Psoas muscle (tissue), 8 donors: ENCODE measurements at places on chromosomes 2 and 18.

DNA sequence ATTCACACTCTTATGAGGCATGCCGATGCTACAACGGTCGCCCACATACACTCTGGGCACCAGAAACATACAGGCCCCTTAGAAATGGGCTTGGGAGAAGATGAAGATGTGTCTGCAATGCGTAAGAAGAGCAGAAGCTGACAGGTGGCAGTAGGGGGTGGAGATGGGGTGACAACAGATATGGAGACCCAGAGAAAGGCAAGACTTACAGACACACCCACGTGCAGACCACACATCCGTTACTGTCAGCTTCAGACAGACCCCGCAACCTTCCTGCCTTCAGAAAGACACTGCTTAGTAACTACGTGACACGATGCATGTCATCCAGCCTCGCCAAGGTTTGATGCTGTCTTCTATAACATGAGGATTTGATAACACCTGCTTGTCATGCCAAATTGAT is 89.5 kb downstream of the ZFP36L2 start:
- no peak for DNase-seq

DNA sequence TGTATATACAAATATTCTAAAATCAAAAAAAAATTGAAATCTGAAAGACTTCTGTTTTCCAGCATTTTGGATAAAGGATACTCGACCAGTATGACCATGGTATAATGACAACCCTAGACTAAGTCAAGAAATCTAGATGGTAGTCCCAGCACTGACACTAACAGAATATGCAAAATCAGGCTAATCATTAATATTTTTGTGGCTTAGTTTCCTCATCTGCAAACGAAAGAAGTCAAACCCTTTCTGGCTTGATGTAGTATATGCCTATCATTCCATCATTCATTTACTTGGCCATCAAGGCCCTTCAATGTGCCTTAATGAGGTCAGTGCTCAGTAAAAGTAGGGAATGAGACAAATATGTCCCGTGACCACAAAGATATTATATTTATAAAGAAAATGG is 83.5 kb downstream of the NCKAP5 start:
- DNase-seq, result no peak

GRCh38 chr2:231360881-231361371 is 34.6 kb upstream of the B3GNT7 start:
- no peak for DNase-seq

DNA sequence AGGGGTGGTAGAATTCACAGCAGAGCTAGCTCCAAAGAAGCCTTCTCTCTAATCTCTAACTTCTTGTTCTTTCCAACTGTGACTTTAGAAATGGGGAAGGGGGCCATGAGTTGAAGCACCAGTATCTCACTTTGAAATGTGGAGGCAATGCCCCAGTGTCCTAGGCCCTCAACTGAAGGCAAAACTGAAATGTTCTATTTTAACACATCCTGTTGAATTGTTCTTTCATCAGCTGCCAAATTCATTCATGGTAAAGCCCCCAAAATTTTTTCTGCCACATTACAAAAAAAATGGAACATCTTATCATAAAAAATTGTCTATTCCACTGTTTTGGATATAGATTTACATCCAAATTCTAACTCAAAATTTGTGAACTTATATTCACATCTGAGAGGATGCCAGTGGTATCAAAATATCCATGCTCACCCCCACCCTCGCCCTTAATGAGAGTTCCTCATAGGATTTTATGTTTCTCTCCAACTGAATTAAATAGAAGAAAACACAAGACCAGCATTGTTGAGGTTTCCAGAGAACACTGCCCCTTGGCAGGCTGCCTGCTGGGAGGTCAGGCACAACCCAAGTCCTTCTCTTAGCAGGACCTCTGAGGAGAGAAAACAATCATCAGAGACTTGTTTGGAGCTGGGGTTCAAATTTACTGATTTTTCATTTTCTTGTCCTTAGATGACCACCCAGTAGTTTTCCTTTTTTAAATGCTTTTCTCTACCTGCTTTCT is 147.4 kb upstream of the PGAP1 start:
- DNase-seq, result peak; percentile 60

- peak; percentile 36 for DNase-seq
Measured at GRCh38 chr18:13112982-13113381, 105.6 kb upstream of the LDLRAD4 start.

DNA sequence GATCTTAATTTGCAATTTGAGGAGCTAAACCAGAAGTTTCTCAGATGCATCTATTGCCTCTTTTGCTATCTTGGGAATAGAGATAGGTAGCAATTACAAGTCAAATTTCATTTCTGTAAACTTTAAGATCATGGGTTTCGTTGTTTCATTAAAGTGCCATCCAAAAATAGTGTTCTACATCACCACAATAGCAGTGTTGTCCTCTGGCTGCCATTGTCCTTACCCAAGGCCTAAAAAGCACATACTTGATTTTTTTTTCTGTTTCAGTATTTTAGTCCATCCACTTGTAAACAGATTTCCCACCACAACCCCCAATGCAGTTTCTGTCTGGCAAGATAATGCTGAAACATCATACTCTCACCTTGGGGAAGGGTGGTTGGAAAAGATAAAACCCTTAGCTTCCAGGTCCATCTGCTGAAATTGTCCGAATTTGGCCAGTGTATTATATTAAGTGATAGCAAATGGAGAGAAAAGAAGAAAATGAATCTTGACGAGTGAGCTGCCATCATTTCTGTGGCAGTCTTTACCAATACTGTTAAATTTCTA is 136.2 kb downstream of the LCLAT1 start:
- no peak for DNase-seq

DNA sequence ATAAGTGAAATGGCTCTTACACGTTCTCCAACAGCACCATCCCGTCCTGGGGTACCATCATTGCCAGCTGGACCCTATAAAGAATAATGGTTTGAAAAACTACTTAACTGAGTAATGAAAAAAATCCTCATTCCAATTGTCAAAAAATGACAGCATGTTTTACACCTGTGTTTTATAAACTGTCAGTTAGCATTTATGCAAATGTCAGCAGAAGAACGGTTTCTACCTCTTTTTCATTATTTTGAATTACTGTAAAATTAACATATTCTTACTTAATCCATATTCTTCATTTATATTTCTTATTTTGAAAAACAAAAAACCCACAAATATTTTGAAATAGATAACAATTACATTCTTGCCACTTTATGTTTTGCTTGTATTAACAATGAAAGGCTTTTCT is 74.0 kb downstream of the COL3A1 start:
- DNase-seq, result no peak

DNA sequence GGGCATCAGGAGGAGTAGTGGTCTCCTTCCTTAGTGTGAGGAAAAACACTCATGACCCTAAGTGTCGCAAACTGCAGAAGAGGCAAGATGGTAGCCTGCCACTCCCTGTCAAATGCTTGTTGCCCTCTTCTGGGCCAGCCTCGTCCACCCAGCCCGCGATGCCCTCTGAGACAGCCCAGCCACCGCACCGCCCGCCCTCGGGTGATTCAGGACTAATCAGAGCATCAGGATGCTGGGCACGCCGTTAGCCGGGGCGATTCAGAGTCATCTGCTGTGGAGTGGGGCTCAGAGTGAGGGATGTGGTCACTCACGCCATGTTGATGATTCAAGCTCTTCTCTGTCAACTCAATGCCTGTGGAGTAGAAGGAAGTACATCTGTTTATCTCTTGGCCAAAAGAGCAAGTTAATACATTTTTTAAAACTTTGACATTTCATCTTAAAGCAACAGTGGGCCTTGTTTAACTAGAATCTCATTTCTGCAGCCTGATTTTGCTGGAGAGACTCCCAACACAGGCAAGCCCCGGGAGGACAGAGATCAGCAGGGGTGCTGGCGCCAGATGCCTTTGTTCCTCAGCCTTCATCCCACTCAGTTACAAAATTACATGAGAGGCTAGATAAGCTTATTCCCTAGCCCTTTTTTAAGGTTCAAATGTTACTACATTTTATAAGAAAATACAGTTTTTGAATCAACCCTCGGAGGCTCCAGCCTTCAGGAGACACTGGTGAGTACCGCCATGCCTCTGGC is 79.0 kb downstream of the TMEM18 start:
- no peak for DNase-seq

DNA sequence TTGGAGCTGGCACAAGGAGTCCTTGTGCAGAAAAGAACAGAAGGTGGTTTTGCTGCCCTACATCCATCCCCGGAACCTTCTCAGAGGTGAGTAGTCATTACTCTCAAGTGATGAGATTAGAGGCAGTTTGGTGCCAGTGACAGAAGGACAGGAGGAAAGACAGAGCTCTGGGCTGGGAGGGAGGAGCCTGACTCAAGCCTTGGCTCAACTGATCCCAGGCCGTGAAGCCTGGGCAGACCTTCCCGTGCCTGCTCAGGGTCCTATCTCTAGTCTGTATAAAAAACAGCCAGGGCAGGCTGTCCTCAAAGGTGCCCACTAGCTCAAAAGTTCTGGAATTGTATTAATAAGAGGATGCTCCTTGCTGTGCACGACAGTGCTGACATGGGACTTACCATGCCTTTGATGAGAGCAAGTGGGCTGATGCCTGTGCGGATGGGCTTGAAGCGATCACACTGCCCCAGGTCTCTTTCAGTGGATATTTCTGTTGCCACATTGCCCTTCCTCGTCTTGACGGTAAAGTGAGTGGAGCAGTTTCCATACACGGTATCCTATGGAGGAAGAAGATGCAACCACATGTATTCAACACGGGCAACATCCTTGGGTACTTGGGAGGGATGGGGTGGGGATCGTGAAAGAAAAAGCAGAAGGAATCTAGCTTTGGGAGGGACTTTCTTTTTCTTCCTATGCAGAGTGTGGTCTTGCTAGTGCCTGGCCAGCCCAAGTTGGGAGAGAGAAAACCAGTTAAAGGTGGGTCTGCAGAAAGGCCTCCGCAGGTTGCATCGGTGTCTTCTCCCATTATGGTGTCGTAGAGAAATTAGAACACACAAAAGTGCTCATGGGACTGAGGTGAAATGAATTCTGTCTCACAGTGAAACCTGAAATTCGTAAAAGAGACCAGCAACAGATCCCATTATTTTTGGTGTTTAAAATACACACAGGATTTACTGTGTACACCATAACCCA is 6.9 kb downstream of the APOB start:
- no peak for DNase-seq

GRCh38 chr2:147373800-147374422 is 470.9 kb upstream of the ACVR2A start:
- no peak for DNase-seq

- no peak for DNase-seq
Measured at GRCh38 chr2:68536000-68536399, 68.6 kb downstream of the APLF start.
